Thyroid gland (tissue), 4 donors: ENCODE measurements at places on chromosomes 7 and 10. TPM values are rescaled to one million over a fixed set of nuclear protein-coding genes. Genes with fewer than 3 reads are reported as not detected.

METTL27 gene
- 3.8 TPM for total RNA-seq

TRDMT1 gene
- 30.3 TPM for total RNA-seq

CEP41 gene
- total RNA-seq: 3.1 TPM

BEND7 gene
- 106 TPM for total RNA-seq

MRPS17 gene
- total RNA-seq: 10.5 TPM

DNA sequence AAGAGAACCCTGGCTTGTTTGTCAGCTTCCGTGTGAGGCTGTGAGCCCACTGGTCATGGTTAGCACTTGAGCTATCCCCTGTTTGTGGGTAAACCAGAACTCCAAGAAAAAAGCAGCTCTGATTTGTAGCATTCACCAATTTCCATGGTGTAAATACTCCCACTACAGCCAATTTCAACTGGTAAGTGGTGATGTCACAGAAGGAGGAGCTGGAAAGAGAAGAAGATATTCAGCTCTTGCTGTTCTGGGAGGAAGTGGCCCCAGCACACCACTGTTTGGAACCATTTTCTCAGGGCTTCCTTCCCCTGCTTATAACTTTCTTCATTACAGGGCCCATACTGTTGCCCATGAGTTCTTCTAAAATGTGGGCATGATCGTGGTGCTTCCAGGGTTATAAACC, 500.1 kb upstream of the ZMIZ1 start:
- DNase-seq: no peak

GRCh38 chr10:132675031-132675740, 110.8 kb downstream of the NKX6-2 start:
- DNase-seq: no peak

DNA sequence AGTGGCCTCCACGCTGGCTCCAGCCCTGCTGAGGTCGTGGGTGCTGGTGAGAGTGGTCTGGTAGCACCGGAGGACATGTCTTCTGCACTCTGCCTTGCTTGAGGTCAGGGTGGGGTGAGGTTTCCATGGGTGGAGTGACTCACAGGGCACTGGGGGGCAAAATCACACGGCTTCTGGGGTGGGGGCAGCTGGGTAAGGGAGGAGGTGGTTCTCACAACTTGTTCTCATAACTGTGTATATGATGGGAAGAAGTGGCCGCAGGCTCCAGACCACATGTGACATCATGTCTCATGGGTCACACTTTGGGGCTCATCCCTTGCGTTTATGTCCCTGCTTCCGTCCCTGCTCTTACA, 884 bp upstream of the PRF1 start:
- no peak for DNase-seq

- DNase-seq: no peak
Measured at GRCh38 chr7:96084881-96085553, 236.9 kb downstream of the SLC25A13 start.

DNA sequence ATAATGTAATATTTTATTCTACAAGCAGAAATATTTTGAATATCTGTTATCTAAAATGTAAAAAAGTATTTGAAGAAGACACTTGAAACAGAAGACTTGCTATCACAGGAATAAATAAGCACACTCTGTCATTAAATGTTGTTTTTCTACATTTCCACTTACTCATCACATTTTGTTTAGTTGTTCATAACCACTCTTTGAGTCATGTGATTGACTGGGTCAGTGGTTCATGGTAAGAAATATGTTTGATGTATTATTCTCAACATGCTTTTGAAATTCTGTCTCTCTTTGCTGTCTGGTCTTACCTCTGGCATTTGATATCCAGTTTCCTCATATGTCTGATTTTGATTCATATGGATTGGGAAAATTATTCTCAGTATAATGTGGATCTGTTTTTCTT, 171.8 kb downstream of the SUGCT start:
- DNase-seq: no peak

- no peak for DNase-seq
Measured at GRCh38 chr10:110343947-110344346, 39.2 kb upstream of the SMNDC1 start.

GRCh38 chr10:86868353-86868752, 89.1 kb downstream of the MMRN2 start:
- DNase-seq: peak; percentile 79

DNA sequence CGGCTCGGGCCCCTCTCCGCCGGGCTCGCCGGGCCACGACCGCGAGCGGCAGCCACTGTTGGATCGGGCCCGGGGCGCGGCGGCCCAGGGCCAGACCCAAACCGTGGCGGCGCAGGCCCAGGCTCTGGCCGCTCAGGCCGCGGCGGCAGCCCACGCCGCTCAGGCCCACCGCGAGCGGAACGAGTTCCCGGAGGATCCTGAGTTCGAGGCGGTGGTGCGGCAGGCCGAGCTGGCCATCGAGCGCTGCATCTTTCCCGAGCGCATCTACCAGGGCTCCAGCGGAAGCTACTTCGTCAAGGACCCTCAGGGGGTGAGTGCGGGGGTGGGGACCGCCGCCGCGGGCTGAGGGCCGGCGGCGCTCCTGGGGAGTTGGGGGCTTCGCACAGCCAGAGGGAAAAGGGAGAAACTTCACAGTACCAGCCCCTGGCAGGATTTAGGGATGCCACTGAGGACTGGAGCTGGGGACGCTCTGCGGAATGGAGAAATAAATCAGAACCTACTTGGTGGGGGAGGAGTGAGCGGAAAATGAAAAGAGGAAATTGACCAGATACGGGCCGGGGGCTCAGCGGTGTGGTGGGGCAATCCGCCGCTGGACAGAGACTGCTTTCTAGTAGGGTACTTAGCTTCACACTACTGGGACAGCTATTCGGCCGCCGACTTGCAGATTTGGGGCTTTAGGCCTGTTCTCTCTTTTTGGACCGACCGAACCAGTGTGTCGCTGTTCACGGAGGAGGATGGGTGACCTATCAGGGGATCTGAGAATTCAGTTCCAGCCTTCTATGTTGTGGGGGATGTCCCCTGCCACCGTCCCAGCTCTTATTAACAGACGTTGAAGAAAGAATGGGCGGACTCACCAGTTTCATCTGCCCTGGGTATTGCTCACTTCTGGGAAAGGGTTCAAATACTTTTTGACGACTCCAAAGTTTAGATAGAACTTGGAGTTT, 669 bp downstream of the PI4K2A start:
- DNase-seq: peak; percentile 9

DNA sequence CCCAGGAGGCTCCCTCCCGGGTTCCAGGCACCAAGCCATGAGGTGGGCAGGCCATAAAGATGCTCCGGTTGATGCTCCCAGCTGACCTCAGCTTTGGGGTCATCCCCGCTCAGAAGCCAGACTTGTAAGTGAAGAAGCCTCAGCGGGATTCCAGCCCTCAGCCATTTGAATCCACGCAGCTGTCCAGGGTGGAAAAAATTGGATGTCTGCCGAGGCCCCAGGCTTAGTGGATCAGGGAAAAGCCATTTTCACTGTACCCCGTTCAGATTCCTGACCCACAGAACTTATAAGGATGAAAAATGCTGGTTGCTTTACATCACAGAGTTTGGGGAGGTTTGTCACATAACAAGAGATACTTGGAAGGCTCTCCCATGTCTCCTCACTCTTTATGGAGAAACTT, 49.2 kb upstream of the CPN1 start:
- DNase-seq: no peak

DNA sequence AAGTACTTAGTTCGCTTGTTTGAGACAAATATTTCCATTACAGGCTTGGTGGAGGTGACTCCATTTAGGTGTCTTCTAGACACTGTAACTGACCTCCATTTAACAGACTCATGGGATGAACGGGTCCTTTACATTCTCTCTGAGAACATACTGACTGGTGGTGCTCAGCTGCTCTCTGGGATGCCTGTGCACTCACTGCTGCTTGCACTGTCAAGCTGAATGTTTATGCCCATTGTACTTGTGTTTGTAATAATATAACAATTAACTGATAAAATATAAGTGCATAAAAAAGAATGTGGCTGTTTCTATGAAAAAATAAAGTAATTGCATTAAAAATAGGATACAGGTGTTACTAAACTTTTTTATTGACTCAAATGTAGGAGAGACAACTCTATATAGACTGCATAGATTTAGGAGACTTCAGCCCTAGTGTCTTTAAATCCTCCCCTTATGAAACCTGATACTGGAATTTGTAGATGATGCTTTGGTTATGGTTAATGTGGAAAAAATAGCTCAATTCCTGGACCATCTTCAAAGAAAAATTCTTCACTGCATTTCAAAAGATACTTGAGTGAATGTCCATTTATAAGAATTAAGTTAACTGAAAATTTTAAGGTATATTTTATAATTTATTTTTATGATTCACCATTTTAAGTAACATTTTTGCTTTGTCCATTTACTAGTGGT, 85.4 kb downstream of the CDK14 start:
- DNase-seq: no peak

GRCh38 chr7:157543791-157544190, 207.0 kb downstream of the DNAJB6 start:
- no peak for DNase-seq

DNA sequence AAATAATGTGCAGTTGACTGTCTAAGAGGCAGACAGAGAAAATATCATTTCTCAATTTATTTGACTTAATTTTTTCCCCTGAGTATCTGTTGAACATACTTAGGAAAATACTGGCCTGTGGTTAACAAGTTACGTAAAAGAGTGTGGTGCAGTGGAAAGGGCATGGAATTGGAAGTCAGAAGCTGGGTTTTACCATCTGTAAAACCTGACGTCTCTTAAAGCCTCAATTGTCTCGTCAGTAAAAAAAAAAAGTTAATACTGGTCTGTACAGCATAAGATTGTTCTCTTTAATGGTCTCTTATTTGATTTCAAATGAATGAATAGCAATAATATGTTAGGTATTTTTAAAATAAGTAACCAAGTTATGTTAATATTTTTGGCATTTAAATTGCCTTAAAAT, 67.8 kb downstream of the PHTF2 start:
- no peak for DNase-seq

DNA sequence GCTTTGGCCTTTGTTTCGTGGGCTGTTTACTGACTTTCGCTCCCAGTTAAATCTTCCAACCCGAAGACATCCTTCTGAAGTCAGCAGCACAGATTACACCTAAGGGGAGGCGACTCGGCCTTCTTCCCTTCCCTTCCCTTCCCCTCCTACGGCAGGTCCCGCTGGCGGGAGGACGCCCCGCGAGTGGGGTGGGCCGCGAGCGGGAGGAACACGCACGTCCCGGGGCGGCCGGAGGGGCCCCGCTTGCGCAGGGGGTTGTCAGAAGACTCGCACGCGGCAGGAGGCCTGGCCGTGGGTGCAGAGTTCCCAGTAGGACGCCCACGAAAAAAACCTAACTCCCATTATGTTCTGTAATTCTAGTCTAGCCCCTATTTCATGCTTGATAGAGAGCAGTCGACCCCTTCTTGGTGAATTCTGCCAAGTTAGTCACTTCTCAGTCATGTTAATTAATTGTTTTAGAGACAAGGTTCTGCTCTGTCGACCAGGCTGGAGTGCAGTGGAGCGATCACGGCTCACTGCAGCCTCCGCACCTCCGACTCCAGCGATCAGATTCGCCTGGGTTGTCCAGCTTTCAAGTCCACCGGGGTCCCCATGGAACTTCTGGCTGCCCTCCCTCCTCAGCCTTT, 19.2 kb upstream of the ZNF32 start:
- DNase-seq: no peak

DNA sequence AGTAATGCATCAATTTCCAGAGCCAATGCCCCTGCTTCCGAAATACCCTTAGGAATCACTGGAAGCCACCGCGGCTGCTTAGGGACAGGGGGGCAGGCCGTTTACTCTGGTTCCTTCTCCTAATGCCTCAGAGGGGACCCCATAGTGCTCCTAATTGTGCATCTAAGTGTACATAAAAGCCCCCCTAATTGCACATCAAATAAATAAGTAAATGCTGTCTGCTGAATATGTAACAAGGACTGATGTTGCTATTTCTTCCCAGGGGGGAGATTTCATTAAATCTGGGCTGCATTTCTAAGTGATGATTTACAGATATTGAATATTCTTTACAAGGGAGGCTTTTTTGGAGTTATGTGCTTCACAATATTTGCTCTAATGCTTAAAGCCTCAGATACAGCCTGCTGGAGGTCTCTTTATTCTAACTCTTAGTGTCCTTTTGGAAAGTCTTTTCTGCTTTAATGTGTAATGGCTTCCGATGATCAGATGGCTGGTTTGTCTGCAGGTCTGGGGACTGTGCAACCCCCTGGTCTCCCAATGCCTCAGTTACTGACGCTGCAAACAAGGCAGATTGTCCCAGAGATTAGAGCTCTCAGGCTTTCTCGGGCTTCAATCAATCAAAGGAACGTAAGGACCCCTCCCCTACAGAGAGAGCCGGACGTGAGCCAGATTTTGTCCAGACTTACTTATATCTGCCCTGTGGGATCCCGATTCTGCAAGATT, 143.0 kb downstream of the PRPF18 start:
- no peak for DNase-seq

- peak; percentile 51 for DNase-seq
Measured at GRCh38 chr7:76364198-76364584, 5.4 kb upstream of the YWHAG start.

GRCh38 chr10:125261491-125262186, 101.3 kb upstream of the CTBP2 start:
- no peak for DNase-seq

DNA sequence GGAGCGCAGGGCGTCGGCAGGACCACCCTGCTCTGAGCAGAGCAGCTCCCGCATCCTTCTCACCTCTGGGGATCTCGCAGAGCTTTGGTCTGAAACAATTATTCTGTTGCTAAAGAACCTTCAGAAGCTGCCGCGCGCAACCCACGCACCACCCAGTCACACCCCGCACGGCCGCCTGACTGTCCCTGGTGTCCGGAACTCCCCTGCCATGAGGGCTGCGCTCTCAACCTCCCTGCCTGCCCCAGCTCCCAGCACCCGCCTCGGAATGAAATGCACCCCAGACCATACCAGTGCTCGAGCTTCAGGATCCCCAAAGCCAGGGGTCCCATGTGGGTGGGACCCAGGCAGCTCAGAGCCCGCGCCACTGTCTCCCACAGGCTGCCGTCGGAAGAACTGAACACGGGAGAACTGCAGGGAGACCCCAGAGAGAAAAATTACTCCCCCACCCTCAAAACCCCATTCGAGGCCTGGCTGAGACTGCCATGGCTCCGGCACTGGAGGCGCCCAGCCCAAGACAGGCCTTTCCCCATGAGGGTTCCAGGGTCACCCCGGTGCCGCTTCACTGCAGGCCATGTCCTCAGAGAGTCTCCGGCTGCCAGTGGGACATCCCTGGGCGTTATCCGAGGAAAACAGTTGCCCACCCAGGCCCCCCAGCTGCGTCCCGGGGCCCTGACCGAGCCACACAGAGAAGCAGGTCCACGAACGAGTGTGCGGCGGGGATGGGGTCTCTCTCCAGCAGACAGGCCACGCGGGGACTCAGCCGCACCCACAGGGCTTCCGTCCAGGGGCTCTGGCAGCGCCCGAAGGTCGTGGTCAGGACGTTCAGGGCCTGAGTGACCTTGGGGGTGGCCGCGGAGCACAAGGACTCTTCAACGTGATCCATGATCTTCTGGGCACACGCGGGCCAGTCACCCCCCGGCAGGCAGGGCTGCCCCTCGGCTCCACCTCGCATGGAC, 12.1 kb downstream of the BRAT1 start:
- DNase-seq: no peak
